PC-9 (cell line): ENCODE measurements at places on chromosomes 1 and 21.

DNA sequence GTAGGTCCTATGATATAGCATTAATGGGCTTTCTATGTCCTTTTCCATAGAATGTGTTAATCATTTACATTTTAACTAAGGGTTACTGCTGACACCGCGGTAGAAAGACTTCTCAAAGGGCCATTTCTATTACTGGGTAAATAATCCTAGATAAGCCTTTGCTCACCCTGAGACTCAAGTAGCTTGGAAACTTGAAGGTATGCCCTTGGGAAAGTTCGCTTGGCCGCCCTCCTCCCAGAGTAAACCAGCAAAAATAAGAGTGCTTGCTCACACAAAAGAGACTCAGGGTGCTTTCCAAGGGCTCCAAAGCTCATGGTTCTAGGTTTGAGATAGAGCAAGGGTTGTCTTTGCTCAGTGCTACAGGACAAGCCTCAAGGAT, 85.8 kb upstream of the TMPRSS2 start:
- no peak for DNase-seq

DNA sequence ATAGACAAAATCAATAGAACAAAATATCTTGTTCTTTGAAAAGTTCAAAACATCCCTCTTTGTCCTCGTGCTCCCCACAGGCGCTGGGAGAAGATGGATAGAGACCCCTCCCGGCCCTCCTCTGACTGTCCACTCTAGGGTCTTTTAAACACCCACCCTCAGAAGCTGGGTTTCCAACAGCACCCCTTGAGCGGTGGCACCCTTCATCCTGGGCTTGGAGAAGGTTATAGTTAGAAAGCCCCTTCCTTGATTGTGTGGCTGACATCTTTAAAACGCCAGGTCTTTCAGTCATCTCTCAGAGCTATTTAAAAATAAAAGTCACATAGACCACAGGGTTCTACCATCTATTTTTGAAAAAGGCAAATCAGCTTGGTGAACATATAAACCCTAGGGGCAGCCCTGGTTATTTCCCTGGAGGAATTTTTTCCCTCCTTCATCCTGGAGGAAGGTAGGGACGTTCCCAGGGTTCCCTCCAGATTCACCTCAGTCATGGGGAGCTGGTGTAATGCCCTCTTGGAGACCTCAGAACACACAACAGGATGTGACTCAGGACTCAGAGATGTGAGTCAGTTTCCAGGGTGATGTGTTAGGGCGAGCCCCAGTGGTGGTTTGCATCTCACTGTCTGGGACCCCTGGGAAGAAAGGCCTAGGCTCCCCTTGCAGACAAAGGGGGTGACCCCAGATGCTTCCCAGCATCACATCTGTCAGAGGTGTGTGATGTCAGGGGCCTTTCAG, 138.5 kb downstream of the CLIC6 start:
- peak; percentile 85 for DNase-seq

DNA sequence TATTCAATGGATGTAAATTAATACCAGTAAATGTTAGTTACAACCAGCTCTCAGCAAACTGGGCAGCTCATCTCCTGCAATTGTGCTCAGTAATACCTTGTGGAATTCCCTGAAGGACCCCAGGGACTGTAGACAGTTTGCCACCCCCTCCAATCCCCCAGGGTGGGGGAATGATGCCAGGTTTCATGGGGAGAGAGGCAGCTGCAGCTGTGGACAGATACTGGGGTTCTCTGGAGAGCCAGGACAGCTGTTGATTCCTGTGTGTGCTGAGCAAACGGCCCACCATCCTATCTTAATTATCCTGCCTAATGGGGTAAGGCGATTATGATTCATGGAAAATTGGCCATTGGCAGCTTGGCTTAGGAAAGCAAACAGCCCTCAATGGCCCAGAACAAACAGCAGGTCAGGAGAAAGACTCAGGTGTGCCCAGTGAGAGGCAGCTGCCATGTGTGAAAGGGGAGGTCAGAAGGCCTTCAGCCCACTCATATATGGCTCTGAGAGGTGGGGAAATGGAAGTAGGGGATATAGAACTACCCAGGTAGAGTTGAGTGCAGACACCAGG, 148.9 kb upstream of the CTTNBP2NL start:
- no peak for DNase-seq

DNA sequence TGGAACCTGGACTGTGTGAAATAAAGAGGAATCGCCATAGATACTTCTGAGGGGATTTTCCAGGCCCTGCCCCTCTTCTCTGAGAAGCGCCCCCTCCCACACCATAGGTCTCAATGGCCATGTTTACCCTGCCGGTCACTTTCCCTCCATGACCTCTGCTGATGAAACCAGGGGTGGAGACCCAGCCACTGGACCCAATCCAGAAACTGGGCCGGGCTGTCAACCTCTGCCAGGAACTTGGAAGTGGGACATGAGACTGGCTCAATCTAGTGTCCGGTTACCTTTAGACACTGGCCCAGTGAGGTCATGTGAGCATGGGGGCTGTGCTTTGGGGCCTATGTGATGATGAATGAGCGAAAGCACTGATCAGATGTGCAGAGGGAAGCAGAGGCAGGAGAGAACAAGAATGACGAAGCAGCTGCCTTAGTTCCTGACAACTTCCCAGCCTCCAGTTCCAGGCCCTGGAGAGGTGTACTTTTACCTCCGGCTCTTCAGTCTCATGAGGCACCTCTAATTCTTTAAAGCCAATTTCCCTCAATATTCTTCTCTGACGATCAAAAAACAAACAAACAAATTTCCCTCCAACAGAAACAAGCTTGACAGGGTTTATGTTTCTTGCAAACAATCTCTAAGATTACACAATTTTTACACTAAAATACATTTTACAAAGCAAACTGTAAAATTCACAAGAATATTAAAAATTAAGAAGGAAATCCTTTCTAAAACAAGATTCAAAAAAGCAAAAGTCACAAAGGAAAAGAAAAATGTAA, 4.9 kb downstream of the ASAP3 start:
- DNase-seq: no peak

- DNase-seq: no peak
These were observed 8.2 kb downstream of the BCL9 start for GRCh38 chr1:147549526-147549925.

DNA sequence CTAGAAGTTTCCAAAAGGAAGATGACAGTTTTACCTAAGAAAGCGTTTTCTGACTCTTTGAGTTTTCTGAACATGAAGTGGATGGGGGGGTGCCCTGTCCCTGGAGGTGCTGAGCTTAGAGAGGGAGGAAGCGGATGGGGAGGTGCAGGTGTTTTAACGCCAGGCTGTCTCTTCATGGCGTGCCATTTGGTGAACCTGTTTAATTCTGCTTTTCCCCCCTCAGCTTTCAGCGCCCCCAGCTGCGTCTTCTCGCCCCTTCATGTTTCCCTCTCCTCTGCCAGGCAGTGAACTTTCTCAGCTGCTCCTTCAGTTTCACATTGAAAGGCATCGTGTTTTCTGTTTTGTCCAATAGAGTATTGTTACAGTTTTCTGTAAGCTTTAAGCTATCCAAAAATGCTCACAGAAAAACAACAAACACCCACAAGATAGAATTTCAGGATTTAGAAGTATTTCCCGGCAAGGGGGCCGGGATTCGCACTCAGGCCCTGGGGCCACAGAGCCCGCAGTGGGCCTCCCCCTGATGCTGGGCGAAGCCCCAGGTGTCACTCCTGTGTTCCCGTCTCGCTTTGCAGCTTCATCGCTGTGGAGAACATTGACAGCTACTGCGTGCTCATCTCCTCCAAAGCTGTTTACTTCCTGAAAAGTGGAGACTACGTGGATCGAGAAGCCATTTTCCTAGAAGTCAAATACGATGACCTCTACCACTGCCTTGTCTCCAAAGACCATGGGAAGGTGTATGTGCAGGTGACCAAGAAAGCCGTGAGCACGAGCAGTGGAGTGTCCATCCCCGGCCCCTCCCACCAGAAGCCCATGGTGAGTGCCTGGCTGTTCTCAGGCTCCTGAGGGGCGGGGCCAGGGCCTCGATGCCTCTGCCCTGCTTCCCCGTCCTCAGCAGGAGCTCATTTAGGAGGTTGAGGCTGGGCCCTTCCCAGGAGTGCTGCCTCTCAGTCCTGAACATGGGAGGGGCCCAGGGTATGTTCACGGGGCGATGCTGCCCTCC, 111.4 kb downstream of the DHRS3 start:
- no peak for DNase-seq

DNA sequence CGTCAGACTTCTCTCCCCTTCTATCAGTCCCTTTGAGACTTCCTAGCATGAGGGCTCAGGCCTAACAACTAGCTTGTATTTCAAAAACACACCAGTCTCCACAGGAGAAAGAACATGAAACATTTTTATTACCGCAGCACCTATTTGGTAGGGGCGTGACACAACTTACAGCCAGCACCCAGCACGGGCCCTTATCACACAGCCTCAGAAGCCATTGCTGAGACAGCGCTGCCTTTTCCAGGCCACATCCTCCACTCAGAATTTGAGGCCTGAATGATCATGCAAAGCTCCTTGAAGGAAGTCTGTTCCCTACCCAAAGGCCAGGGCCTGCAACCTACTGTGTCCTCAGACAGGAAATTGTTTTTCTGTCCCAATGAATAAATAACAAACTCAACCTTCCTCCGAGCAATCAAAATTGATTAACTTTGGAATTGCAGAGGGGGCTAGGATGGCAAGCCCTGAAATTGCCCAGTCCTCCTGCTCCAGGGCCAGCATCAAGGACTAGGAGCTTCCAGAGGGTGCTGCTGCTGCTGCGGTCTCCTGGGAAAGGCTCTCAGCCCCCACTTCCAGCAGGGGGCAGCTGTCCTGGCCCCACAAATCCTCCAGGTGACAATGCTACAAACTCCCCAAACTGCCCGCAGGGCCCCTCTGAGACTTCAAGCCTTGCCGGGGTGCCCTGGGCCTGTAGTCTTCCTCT, 94.3 kb upstream of the GALNT2 start:
- DNase-seq: no peak
